GM12892 (cell line): ENCODE measurements at places on chromosomes 6 and 20.

DNA sequence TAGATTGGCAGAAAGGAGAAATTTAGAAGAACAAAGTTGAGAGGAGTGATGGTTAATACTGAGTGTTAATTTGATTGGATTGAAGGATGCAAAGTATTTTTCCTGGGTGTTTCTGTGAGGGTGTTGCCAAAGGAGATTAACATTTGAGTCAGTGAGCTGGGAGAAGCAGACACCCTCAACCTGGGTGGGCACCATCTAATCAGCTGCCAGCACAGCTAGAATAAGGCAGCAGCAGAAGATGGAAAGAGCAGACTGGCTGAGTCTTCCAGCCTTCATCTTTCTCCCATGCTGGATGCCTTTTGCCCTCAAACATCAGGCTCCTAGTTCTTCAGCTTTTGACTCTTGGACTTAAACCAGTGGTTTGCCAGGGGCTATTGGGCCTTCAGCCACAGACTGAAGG, 437.7 kb upstream of the AGPAT4 start:
- no peak for DNase-seq

- DNase-seq = no peak
Observed at GRCh38 chr6:83889621-83890020, 30.1 kb downstream of the CYB5R4 start.

GRCh38 chr20:49570828-49571552, 3.1 kb upstream of the PTGIS start:
- no peak for DNase-seq

DNA sequence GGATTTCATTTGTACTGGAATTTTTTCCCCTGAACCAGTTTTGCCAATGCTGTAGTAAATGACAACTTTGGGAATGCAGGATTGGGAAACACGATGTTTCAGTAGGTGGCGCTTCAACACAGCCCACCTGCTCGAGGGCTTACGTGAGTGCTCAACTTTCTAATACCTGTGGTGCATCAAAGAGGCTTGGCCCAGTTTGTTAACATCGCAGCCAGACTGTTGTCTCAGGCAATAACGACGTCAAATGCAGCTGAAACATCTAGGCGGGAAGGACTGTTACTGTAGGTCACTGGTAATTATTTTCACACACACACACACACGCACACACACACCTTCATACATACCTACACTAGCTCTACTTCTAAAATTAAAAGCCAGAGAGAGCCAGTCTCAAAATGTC, 815.5 kb upstream of the SLC35B3 start:
- no peak for DNase-seq

DNA sequence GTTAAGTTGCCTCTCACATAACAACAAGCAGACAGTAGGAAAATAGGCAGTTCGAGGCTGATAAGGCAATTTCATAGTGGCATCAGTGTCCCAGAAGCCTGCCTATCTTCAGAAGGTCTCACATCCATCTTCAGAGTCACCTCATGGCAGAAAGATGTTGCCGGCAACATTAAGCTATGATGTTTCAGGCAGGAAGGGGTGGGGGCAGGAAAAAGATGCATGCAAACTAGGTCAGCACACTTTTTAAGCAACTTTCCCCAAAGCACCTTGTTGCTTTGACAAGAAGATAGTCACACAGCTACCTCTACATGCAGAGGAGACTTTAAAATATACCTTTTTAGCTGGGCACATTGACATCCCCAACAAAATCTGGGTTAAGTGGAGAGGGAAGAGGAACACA, 43.2 kb upstream of the SMIM8 start:
- DNase-seq = no peak

GRCh38 chr6:111829998-111830397, 43.3 kb downstream of the FYN start:
- no peak for DNase-seq

GRCh38 chr6:106381223-106381622, 20.7 kb downstream of the CRYBG1 start:
- DNase-seq = no peak

DNA sequence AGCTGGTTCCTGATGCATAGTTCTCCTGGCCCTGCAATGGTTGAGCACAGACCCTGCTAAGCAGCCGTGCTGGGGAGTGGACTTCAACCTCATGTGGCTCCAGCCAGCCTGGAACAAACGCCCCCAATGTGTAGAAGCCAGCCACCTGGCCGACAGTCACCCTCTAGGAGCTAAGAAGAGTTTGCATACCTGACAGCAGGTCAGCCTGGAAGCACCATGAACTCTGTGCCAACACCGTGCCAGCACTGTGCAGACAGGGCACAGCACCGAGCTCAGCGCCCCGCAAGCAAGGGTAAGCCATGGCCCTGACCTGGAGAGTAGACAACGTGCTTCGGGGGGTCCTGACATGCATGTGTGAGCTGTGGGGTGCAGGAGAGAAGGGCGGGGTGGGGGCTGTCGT, 356.3 kb downstream of the ZFAND3 start:
- no peak for DNase-seq

DNA sequence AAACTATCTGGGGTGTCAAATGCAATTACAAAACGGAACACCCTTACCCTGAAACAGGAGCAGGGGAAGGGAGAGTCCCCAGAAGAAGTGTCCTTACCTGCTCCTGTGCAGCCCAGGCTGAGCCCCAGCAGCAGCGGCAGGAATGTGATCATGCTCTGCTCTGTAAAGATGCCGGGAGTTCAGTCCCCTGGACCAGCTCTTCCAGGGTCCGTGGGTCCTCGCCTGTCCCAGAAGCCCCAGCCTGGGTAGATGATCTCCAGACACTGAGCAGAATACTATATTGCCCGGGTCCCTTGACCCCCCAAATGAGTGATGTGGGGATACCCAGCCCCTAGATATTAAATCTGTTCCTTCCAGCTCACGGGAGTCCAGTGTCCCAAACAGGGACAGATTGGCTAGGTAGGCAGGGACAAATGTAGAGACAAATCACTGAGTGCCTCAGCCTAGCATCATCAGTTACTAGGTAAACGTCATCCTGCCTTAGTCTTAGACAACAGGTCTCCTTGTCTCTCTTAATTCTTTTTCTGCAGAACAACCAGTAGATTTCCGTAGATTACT, at the start of gene HLA-DMB:
HLA-DMB (minus strand) TSS at position 373 of the 558 bp plus-strand sequence; CDS start at position 152, 221 bp downstream.
- peak; percentile 36 for DNase-seq

DNA sequence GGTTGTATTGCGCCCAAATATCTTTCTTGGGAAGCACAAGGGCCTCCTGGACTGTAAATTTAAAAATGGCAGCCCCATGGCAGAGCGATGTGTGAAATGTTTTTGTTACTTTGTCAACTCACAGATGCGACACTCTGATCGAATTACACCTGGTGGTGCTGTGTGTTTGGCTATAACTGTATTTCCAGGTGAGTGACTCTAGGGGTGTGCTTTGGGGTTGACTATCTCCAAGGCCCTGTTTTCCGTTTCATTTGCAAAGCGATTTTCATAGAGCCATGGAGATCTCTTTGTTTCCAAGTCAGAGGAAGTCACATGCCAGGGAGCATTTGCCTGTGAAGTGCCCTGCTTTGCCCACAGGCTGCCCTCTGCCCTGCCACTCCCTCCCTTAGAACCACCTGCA, 93.5 kb downstream of the CDC5L start:
- no peak for DNase-seq

- no peak for DNase-seq
Observed at GRCh38 chr6:37369321-37370201, 15.8 kb downstream of the RNF8 start.

DNA sequence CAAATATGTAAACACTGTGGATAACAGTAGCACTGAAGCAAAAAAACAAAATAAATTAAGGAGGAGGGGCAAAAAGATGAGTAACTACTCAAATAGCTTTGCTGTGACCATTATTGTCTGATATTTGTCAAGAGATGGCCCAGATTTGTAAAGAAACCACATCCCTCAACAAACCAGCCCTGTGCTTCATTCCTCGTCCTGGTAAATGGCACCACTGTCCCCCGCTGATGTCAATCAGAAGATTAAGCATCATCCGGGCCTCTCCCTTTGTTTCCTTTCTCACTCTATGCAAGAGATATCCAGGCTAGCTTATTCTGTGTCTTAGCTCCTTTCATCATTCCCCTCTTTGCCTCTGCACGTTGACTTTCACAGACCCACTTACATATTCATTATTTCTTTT, 259.0 kb downstream of the SYNE1 start:
- no peak for DNase-seq

GRCh38 chr6:44869321-44869897, 458.7 kb upstream of the RUNX2 start:
- DNase-seq = no peak

GRCh38 chr6:16056263-16056870, 72.5 kb upstream of the MYLIP start:
- DNase-seq = no peak

GRCh38 chr6:151723152-151723551, 84.3 kb upstream of the ESR1 start:
- DNase-seq = peak; percentile 11

DNA sequence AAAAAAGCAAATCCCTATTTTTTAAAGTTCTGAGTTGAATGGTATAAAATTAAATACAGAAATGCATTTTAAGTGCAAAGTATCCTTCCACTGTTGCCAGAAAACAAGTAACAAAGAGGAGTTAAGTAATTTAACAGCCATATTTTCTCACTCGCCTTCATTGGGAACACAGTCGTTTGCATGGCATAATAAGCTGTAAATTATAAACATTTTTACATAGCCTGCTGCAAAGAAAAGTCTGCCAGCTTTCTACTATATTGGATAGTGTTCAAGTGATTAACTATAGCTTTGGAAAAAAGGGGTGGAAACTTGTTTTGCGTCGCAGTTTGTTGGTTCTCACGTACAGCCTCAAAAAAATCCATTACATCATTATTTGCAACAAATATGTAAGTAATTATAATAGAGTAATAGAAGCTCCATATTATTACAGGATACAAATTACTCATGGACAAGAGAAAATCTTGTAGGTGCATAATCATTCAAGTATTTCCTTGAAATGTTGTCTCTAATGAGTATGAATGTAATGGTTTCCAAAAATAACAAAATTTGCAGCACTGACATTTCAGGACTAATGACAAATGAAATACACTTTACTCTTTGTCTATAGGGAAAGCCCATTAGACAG, 139.3 kb downstream of the PDSS2 start:
- no peak for DNase-seq
